ENCODE measurements at places on chromosomes 4 and X.

DNA sequence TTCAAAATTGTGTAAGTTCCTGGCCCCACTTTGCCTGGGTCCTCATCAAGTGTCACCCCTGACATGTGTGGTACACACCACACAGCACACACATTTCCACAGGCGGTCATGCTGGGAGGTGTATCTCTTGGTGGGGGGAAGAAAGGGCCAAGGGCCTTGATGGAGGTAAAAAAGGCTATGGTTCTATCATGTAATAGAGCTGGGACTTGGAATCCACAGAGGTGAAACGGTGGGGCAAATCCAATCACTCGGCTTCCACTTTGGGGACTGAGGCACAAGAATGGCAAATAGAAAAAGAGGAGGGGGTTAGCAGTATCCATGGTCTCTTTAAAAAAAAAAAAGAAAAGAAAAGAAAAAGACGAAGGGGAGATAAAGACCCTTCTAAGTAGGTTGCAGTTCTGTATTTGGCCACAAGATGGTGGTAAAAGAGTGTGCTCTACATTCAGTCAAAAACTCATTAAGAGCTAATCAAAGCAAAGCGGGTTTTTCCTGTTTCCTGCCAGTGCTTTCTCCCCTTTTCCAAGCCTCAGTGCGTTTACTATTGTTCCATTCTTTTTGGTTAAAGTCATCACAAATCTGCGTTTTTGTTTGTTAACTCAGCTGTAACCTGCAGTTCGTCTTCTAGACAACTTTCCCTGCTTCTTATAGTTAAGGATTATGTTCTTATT, 37.0 kb upstream of the ATP6AP2 start:
- no peak for DNase-seq

- DNase-seq = no peak
These were observed 33.6 kb upstream of the TBC1D9 start for GRCh38 chr4:140789759-140790158.

DNA sequence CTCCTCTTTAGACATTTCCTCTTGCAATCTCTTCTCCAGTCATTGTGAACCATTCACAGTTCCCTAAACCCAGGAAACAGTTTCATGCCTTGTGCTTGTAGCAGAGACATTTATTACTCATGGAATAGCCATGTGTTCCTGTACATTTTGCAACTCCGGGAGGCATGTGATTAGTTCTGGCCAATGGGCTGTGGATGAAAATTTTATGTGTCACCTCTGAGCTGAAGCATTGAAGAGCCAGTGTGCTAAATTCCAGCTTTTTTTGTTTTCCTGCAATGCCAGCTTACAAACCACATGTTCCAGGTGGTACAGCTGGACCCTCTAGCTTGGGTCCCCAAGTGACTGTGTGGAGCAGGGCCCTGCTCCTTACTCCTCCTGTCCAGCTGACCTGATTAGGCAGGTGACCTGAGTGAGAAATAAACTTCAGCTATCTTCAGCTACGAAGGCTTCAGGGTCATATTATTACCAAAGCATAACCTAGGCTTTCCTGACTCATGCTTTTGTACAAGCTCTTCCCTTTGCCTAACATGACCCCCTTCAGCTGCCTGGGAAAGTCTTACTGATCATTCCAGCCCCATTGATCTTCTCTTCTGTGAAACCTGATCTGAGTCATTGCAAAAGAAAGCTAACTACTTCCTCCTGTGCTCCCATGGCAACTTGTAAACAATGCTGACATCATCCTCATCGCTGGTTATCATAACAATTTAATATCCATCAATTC, 200.4 kb downstream of the PTTG2 start:
- peak; percentile 50 for DNase-seq

DNA sequence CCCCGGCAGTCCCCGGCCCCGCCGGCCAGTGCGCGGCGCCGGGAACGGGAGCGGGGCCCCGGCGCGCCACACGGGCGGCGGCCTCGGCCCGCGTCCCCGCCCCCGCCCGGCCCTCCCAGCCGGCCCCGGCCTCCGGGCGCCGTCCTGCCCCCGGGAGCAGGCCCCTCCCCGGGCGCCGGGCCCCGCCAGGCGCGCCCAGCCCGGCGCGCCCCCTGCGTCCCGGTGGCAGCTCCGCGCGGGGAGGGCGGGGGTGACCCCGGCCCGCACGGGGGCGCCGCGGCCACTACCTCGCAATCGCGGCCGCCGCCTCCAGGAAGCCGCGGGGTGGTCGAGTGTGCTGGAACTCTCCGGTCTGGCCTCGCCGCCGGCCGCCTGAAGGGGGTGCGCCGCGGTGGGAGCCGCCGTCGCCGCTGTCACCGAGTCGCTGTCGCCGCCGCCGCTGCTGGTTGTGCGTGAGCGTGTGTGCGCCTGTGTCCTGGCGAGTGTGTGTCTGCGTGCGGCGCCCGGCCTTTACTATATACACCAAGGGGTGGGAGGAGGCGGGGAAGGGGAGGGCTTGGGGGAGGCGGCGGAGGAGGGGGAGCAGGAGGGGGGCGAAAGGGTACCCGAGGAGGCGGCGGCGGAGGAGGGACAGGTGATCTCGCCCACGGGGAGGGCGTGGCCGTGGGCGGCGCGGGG, at the start of gene RAI2:
Gene RAI2 (minus strand): TSS at position 488 of the 678 bp plus-strand sequence. CDS start 59,288 bp downstream, outside the sequence.
- DNase-seq = no peak

- no peak for DNase-seq
These were observed 82.2 kb downstream of the FNIP2 start for GRCh38 chr4:158850800-158851644.

DNA sequence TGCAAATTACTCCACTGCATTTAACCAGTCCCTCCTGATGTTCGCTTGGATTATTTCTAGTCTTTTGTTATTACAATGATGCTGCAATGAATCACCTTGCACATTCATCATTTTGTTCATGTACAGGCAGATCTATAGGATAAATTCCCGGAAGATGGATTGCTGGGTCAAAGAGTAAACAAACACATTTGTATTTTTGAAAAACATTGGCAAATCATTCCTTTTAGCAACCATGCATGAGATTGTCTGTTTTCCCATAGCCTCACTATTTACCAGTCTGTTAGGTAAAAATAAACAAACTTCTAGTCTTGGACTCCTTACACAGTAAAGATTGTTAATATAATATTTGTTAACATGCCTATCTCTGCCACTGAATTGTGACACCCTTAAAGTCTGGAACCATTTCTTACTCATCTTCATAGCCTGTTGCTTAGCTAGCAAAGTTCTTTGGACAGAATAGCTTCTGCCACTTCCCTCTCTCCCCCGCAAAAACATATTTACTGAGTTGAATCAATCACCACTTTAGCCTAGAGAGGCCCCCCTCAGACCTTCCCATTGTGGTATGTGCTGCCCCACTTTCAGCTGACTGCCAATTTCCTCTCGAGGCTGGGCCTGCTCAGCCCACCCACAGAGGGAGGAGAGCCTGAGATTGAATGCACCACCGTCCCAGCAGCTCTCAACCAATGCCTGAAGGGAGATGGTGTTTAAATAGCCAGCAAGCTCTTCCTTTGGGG, 108.4 kb upstream of the ATXN3L start:
- no peak for DNase-seq

- DNase-seq = no peak
These were observed 51.6 kb upstream of the SETD7 start for GRCh38 chr4:139607502-139608060.

- no peak for DNase-seq
These were observed 128.7 kb downstream of the ARHGAP24 start for GRCh38 chr4:85603437-85604336.

DNA sequence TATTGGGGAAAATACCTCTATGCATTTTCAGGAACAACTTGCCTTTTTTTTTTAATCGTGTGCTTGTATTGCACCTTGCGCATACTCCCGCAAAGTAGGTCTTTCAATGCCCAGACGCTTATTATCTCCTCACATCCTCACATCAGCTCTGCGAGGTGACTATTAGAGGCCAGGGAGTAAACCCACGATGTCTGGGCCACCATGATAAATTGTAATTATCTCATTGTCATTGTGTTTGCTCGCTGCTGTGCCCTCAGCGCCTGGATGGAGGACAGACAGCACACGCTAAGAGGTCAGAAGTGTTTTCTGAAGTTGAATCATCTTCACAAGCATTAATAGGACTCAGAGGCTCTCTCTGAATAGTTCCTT, 1.0 kb upstream of the RELL1 start:
- no peak for DNase-seq

DNA sequence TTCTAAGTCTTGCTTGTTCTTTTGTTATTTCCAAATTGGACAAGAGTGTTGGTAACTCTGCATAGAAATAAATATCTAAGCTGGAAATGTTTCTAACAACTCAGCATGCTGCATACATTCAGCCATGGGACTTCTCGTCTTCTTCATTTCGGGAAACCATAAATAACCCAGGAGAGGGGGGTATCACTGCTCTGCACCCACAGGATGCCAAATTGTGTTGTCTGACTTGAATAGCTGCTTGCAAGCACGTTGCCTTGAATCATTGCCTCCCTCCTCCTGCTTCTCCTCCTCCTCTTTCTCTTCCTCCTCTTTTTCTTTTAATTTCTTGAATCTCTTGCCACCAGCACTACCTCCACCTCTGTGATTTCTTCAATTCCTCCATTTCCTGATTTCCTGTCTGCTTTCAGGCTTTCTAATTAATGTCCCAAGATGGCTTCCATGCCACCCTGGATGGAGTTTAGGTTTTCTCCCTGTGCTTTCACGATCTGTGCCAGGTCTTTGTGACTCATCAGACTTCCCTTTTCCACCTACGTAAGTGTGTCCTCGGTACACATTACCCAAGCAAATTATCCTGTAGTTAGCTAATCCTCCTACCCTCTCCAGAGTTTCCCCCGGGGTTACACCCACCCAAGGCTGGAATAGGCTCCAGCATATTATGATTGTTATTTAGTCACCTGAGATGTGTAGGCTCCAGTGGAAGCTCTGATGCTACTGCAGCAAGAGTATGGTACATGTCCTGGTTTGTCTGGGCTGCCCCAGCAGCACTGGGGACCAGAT, 122.6 kb upstream of the VCX3B start:
- DNase-seq = no peak

- no peak for DNase-seq
These were observed 40.8 kb downstream of the RTL9 start for GRCh38 chrX:110399497-110399896.

- no peak for DNase-seq
These were observed 45.5 kb downstream of the CCNG2 start for GRCh38 chr4:77202491-77202890.

GRCh38 chrX:129233786-129234185, 289.5 kb downstream of the SMARCA1 start:
- DNase-seq = no peak

DNA sequence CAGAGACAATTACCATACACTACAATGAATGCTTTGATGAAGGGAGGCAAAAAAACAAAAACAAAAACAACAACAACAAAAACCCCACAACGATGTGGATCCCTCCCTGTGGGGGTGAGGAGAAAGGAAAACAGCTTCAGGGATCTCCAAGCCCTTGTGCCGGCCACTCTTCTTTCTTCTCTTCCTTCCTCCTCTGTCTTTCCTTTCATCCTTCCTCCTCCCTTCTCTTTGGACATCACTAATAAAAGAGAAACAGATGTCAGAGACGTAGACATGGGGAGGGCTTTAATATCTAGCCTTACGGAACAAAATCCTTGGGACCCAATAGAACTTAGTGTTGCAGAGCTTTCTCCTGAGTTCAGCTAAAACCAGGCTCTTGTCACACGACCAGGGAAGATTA, 18.8 kb upstream of the STX18 start:
- no peak for DNase-seq

DNA sequence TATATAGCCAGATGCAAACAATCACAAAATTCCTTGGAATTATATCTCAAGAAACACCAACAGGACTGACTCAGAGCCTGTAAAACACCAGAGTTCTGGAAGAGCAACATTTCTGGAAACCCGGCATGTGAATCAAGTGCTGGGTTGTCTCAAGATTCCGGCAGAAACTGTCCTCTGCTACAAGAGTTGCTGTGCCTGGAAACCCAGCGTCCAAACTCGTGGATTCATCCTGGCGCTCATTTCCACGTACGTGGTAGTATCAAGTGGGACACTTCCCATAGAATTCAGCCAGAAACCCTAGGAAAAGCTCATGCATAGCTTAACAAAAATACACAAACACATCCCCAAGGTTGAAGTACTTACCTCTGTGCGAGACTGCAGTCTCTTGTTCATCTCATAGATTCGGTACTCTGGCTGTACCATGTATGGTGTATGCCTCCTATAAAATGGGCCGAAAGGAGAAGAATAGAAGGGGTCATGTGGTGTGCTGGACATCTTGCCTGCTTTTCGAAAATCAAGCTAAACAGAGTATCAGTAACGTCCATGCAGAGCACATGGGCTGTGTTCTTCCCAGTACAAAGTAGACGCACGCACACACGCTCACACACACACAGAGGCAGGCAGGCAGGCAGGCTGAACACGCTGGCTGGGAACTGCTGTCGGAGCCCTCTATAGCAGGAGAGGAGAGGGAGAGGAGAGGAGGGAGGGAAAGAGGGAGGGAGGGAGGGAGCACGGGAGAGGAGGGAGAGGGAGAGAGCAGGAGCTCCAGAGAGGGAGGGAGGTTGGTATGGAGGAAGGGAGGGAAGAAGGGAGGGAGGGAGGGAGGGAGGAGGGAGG, at the start of gene LDB2:
Gene LDB2 (minus strand): TSS at position 655 of the 837 bp plus-strand sequence.
- no peak for DNase-seq

GRCh38 chr4:15425520-15425919, 2.3 kb upstream of the C1QTNF7 start:
- DNase-seq = no peak

GRCh38 chr4:145930592-145930991, 8.0 kb downstream of the ZNF827 start:
- no peak for DNase-seq

DNA sequence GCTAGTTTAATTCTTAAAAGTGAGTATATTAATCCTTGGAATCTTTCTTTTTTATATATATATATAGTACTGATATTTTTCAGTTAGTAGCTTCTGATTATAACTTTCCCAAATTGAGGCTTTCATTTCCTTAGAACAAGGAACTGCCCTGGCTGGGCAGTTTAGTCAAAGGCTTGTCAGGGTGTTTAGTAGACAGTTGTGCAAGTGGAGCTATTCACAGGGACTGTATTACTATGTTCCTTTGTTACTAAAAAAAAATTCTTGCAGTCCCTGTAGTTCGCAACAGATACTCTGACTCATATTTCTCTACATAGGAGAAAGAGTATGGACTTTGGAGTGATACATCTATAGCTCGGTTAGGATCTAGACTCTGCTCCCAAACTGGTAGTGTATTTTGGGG, 20.8 kb downstream of the USO1 start:
- no peak for DNase-seq

- no peak for DNase-seq
These were observed 4.6 kb upstream of the ANTXR2 start for GRCh38 chr4:80077639-80078038.

GRCh38 chr4:68987007-68987406, 35.4 kb upstream of the UGT2A3 start:
- no peak for DNase-seq

GRCh38 chr4:52838729-52839586, 23.2 kb upstream of the RASL11B start:
- no peak for DNase-seq

- no peak for DNase-seq
These were observed 25.5 kb downstream of the MID2 start for GRCh38 chrX:107851215-107851614.

- no peak for DNase-seq
These were observed 69.0 kb downstream of the WDFY3 start for GRCh38 chr4:84897516-84897915.

- no peak for DNase-seq
These were observed 316.2 kb downstream of the GPAT3 start for GRCh38 chr4:83852085-83852451.

GRCh38 chr4:41880022-41880837, 55.0 kb upstream of the TMEM33 start:
- no peak for DNase-seq
